ENCODE measurements at places on chromosomes 4 and X. TPM values are rescaled to one million over a fixed set of nuclear protein-coding genes. Genes with fewer than 3 reads are reported as not detected.

Gene CENPE
- total RNA-seq, result 73.3 TPM

Gene RXFP1
- total RNA-seq, result not detected

Gene CENPC
- total RNA-seq, result 46.5 TPM

Gene SMAD1
- total RNA-seq, result 1.9 TPM

Gene FRMD7
- total RNA-seq, result not detected

Gene RS1
- not detected for total RNA-seq

DNA sequence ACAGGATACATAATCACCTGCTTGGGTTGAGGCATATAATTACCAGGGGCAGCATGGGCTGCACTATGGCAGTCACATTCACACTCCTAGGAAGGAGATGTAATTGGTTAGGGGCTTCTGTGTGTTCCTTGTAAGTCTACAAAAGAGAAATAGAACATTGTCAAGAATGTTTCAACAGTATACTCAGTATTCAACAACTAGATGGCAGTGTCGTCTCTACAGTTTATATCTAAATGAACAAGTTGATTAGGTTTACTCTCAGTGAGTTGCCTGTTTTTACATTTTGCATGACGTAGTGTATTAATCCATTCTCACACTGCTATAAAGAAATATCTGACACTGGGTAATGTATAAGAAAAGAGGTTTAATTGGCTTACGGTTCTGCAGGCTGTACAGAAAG, 50.5 kb upstream of the RAB33B start:
- no peak for DNase-seq
- no peak overlapping the region for H3K4me3 ChIP-seq
- peaks cover 11% of the 10 kb centered on the region for H3K36me3 ChIP-seq
- no peaks in the 10 kb centered on the region for H3K27me3 ChIP-seq
- no peak overlapping the region for H3K27ac ChIP-seq

DNA sequence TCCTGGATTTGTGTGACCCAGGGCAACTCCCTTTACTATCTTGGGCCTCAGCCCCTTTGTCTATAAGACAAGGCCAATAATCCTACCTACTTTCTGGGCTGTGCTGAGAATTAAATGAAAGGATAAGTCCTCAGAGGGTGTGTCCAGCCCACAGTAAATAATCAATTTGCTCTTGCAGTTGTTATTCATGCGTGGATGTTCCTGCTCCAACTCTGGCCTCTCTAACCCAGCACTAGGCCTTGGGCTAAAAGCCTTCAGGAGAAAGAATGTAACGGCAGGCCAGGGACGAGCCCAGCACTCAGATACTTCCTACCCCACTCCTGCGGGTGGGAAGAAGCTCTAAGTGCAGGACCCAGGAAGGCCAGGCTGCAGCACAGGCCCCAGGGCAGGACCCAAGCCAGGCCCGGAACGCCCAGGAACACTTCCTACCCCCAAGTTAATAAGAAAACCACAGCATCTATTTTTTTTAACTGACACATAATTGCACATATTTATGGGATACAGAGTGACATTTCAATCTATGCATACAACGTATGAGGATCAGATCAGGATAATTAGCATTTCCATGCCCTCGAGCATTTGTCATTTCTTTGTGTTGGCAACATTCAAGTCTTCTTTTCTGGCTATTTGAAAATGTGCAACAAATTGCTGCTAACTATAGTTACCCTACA, 179.6 kb upstream of the RBPJ start:
- H3K27me3 ChIP-seq, result no peaks in the 10 kb centered on the region
- peaks cover 38% of the 10 kb centered on the region for H3K4me1 ChIP-seq
- no peak overlapping the region for H3K27ac ChIP-seq
- DNase-seq, result no peak
- H3K4me3 ChIP-seq, result no peak overlapping the region
- peaks cover 12% of the 10 kb centered on the region for H3K36me3 ChIP-seq

DNA sequence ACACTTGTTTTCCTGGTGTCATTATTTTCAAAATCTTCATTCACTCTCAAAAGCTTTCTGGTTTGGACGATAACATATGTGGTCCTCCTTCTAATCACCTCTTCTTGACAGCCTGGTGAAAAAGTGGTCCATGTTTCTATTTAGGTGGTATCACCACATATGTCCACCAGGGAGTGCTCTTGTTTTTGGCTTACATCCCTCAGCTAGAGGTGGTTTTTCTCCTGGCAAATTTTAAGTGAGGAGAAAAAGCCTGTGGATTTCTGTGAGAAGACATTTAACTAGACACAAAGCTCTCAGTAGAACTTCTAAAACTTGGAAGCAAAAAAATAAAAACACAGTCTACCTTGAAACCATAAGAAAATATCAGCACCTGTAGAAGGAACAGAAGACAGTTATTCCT, 58.0 kb upstream of the FRMPD4 start:
- no peaks in the 10 kb centered on the region for H3K36me3 ChIP-seq
- H3K4me3 ChIP-seq, result no peak overlapping the region
- H3K27me3 ChIP-seq, result no peaks in the 10 kb centered on the region
- DNase-seq, result no peak

GRCh38 chrX:20372533-20372932, 105.8 kb upstream of the RPS6KA3 start:
- no peak overlapping the region for H3K27ac ChIP-seq
- no peaks in the 10 kb centered on the region for H3K36me3 ChIP-seq
- no peak overlapping the region for H3K4me3 ChIP-seq
- no peak for DNase-seq
- H3K4me1 ChIP-seq, result peaks cover 5% of the 10 kb centered on the region

GRCh38 chr4:72714482-72715279, 145.7 kb upstream of the ADAMTS3 start:
- H3K27me3 ChIP-seq, result peaks cover 6% of the 10 kb centered on the region
- H3K4me3 ChIP-seq, result no peak overlapping the region
- DNase-seq, result no peak
- H3K27ac ChIP-seq, result no peak overlapping the region
- no peaks in the 10 kb centered on the region for H3K36me3 ChIP-seq
- no peaks in the 10 kb centered on the region for H3K4me1 ChIP-seq

DNA sequence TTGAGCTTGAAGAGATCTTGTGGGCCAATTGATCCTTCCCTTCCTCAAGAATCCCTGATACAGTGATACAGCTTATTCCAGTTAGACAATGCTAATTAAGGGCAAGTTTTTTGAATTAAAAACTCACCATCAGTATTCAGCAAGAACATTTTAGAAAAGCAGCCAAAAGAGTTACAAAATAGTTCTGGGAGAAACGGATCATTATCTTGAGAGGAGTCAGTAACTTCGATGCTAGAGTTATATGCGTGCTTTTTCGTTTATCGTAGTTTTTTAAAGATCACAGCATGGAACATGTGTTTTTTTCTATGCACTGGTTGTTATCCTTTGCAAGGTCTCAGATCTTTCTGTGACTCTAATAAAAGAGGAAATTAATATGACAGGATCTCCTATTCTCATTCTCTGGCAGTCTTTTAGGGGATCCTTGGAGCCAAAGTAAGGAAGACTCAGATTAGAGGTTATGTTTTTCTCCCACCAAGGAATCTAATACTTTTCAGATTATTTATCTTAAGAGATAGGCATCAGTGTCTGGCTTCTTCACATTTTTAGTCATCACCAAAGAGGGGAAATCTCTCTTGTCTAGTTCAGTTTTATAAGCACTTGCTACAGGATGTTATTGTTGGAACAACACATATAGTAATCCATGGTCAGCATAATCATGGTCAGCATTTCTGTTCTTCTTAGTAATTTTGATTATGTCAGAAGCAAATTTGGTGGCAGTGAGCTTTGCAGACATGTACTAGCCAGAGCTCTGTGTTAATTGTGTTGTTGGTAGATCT, 109.7 kb downstream of the PDLIM5 start:
- H3K36me3 ChIP-seq, result no peaks in the 10 kb centered on the region
- no peak overlapping the region for H3K27ac ChIP-seq
- no peaks in the 10 kb centered on the region for H3K4me1 ChIP-seq
- no peak for DNase-seq
- H3K4me3 ChIP-seq, result no peak overlapping the region

DNA sequence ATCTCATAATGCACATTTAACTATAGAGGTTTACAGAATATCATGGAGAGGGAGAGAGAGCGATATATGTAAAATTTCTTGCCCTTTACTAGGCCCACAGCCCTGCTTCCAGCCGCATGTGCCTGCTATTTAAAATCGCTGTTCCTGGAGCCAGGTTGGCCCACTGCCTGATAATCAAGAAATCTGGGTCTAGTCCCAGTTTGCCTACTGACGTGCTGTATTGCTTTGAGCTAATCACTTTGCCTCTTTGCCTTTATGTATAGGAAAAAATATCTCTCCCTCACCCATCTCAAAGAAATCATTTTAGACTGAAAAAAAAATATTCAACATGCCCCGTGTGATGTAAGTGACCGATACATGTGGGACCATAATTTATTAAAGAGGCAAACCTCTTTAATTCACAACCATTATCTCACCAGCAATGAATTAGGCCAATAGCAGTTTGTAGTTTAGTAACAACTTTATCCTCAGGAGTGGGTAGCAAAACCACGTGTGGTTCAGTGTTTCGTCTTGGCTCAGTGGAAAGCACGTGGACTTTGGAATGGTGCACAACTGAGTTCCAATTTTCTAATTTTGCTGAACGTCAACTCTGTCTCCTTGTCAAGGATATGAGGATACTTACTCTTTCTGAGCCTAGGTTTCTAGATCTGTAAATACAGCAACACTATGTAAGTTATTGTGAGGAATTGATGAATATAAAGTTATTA, 62.6 kb downstream of the GRXCR1 start:
- no peak overlapping the region for H3K4me3 ChIP-seq
- H3K4me1 ChIP-seq, result no peaks in the 10 kb centered on the region
- no peak for DNase-seq
- no peaks in the 10 kb centered on the region for H3K27me3 ChIP-seq

GRCh38 chrX:24515447-24515846, 50.4 kb downstream of the PDK3 start:
- H3K4me3 ChIP-seq, result no peak overlapping the region
- H3K27ac ChIP-seq, result no peak overlapping the region
- H3K27me3 ChIP-seq, result no peaks in the 10 kb centered on the region
- no peak for DNase-seq
- peaks cover 14% of the 10 kb centered on the region for H3K4me1 ChIP-seq

- H3K36me3 ChIP-seq, result no peaks in the 10 kb centered on the region
- DNase-seq, result no peak
Measured at GRCh38 chr4:55184600-55185523, 59.5 kb upstream of the KDR start.

DNA sequence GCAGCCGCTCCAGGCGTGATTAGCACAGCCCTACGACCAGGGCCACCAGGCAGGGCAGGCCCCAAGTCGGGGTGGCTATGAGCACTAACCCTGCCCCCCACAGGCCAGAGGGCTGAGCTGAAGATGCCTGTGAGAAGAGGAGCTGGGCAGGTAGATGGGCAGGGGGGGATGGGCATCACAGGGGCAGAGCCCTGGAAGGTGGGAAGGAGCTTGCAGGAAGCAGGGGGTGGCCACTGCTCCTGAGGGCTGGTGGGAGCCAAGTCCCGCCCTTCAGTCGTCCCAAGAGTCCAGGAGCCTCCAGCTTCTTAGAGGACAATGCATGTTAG, 7.3 kb upstream of the MXD4 start:
- no peaks in the 10 kb centered on the region for H3K4me1 ChIP-seq
- DNase-seq, result no peak
- no peak overlapping the region for H3K27ac ChIP-seq
- H3K36me3 ChIP-seq, result no peaks in the 10 kb centered on the region

GRCh38 chr4:7157666-7158065, 34.7 kb upstream of the SORCS2 start:
- no peak overlapping the region for H3K27ac ChIP-seq
- no peak overlapping the region for H3K4me3 ChIP-seq
- H3K4me1 ChIP-seq, result no peaks in the 10 kb centered on the region
- peaks cover 44% of the 10 kb centered on the region for H3K27me3 ChIP-seq

Measured in activated CD8-positive, alpha-beta memory T cell treated with anti-CD3 and anti-CD28 coated beads, Interleukin-2, amount 10 ng/mL, durations not matched to agents 7 days and 5 days (primary cell).